ENCODE measurements at places on chromosomes 3 and 15.

GRCh38 chr15:55124616-55125015, 72.1 kb downstream of the RSL24D1 start:
- DNase-seq: no peak

DNA sequence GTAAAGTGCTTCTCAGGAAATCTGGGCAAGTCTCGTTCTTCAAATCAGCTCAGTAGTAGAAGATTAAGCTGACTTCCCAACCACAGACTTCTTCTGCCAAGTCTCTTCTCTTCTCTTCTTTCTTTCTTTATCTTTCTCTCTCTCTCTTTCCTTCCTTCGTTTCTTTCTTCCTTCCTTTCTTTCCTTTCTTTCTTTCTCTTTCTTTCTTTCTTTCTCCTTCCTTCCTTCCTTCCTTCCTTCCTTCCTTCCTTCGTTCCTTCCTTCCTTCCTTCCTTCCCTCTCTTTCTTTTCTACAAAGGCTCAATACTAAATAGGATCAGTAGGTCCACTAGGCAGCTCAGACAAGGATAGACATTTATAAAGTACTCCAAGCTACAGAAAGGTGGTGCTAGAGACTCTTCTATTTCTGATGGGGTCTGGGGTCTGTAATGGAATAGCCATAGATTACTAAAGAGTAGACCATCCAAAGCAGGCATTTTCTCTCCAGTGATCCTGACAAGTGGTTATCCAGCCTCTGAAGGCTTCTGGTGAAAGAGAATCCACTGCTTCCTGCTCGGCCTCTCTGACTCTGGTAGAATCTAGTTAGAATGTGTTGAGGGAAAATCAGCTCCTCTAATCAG, 100.8 kb downstream of the TPRG1 start:
- peak; percentile 32 for DNase-seq

DNA sequence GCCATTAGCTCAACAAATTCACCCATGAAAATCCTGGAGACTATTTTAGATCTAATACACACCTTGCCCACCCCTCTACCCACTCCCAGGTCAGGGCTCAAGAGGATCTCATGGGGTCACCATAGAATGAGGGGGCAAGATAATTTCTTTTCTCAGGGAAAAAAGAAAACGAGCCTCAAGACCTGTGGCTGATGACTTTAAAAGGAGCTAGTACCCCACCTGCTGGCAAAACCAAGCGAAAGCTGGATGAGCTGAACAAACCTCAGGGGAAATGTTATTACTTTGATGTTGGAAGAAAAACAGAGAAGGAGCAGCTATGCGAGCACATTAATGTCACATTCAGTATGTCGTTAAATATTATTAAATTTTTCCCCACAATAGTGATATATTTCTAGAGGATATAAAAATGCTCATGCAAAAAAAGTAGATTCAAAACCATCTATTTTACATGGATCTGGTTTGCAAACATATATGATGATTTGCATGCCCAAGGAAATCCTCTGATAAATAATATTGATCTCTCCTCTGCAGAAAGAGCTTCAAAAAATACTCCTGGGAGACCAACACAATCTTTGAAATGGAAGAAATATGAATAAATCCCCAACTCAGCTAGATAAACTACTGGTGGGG, 37.7 kb downstream of the PLD1 start:
- DNase-seq: peak; percentile 73

DNA sequence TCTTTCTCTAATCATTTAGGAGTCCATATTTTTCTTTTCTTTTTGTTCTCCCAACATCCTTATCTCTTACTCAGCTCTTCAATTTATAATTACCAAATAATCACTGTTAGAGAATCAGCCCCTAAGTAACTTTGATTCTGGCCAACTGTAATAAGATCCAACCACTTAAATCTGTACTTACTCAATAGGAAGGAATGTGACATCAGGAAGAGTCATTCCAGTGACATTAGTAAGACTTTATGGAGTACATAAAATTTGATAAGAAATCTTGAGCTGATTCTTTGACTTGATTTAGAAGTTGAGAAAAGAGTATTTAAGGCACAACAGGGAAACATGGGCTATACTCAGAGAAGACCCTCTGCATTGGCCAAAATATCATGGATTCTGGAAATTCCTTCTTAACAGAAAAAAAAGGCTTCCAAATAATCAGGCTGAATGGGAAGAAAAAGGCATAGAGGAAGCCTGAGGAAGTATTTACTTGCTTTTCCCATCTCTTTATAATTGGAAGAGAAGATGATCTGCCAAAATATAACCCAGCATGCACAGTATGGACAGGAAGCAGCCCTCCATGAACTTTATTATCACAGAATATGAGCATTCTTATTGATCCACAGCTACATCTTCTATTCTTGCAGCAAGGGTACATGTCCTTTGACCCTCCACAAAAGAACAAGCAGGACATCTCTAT, 289.7 kb upstream of the TPRG1 start:
- DNase-seq: peak; percentile 96

- DNase-seq: peak; percentile 91
Measured at GRCh38 chr3:142958707-142959106, 4.8 kb downstream of the PAQR9 start.

DNA sequence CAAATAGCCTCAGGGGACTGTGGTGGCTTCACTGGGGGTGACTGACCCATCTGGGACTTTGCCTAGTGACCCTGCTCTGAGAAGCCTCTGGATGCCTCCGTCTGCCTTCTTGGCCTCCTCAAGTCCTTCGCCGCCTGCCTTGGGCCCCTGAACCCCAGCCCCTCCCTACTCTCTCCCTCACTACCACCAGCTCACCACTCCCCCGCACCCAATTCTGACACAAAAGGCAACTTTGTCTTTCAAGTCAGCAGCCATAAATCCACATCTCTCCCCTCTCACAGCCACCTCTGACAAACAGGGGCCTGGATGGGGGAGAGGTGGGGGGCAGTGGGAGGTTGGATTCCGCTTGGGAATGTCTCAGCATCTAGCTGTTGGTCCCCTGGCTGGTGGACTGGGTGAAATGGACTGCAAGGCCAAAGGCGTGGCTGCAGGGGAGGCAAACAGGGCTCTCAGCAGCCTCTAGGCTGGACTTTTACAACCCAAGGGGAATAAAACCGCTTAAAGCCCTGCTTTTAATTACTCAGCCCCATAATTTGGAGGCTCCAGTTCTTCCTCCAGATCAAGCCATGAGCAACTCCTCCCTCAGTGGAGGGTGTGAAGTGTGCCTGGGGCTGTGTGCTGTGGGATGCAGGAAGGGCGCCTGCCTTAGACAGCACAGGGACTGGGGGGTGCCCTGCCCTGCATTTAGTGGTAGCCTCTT, 33.4 kb downstream of the IGDCC3 start:
- DNase-seq: no peak

GRCh38 chr3:179147514-179147872, 664 bp upstream of the PIK3CA start:
- no peak for DNase-seq

- no peak for DNase-seq
Measured at GRCh38 chr3:156459434-156459833, 95.5 kb downstream of the SSR3 start.

DNA sequence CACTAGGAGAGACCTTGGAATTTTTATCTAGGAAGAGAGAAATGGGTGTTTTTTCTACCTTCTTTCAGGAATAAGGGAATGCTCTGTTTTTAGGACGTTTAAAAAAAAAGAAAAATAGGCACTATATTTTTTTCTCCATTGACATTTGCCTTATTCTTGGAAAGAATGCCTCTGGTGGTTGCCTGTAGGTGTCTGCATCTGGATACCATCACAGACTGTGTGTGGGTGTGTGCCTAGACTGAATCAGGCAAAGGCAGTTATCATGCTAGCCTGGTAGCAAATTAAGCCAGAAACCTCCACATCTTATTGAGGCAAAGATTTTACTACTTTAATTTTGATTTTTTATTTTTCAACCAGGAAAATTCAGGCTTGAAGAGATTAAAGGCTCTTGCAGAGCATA, 513.6 kb upstream of the KCNMB2 start:
- DNase-seq: no peak

GRCh38 chr3:119700269-119700919, 2.4 kb upstream of the CFAP91 start:
- DNase-seq: peak; percentile 72

DNA sequence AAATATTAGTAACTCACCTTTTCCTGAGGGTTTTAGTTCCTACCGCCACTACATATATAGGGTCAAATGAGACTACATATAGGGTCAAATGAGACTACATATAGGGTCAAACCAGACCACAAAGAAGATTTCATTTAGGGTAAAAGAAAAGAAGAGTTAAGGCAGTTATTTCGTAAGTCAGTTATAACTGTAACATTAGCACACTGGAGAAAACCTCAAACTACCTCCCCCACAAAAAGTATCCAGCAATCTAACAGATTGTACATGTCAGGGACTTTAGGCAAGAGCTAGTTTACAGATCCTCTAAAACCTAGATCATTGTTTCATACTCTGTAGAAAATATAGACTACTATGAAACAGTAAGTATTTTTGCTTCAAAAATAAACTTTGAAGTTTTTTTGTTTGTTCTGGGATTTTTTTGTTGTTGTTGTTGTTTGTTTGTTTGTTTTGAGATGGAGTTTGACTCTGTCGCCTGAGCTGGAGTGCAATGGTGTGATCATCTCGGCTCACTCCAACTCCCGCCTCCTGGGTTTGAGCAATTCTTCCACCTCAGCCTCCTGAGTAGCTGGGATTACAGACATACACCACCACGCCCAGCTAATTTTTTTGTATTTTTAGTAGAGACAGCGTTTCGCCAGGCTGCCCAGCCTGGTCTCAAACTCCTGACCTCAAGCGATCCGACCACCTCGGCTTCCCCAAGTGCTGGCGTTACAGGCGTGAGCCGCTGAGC, 92.4 kb upstream of the CGNL1 start:
- no peak for DNase-seq

DNA sequence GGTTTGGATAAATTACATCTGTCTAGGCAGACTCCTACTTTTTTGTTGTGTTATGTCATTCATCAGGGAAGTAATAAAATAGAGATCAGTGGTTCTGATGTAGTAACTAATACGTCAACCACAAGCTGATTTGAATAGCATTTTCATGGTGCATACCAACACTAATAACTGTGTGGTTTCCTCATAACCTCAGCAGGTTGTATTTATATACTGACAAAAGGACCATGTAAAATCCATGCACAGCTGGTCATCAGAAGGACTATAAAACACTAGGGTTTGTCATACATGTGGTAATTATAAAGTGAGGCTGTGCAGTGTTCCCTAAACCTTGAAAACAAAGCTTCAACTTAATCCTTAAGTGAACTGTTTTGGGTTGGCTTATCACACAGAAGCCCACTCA, 216.8 kb upstream of the RBMS3 start:
- peak; percentile 79 for DNase-seq

DNA sequence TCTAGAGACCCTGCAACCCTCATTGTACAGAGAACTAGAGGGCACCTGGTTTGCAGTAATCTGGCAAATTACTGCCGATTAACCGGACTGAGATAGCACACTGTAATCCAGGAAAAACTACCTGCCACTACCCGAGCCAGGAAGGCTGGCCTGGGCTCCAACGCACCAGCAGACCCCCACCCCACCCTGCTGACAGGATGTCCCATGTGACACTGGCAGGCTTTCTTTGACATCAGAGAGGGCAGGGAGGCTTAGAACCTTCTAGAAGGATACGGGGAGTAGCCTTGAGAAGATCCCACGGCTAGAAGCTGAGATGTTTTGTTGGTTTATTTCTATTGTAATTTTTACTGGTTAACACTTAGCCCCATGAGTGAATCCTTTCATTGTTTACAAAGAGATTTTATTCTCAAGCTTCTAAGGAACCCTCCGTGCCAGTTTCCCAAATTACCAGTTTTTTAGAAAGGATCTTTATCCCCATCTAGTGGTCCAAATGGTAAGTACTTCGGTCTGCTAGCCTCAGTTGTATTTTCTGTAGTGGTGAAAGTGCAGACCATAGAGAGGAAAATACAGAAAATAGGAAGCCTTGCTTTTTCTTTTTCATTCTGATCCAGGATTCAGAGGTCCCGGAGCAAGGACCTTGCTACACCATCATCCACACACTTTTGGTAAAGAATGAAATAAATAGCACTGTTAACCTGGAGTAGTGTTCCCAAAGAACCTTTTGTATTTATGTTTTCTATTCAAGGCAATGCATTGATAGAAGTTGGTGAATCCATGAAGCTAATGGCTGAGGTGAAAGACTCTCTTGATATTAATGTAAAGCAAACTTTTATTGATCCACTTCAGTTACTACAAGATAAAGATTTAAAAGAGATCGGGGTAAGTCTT, 81.9 kb upstream of the ADAMTSL3 start:
- DNase-seq: peak; percentile 16

- DNase-seq: no peak
Measured at GRCh38 chr3:64895106-64895990, 207.5 kb upstream of the ADAMTS9 start.

DNA sequence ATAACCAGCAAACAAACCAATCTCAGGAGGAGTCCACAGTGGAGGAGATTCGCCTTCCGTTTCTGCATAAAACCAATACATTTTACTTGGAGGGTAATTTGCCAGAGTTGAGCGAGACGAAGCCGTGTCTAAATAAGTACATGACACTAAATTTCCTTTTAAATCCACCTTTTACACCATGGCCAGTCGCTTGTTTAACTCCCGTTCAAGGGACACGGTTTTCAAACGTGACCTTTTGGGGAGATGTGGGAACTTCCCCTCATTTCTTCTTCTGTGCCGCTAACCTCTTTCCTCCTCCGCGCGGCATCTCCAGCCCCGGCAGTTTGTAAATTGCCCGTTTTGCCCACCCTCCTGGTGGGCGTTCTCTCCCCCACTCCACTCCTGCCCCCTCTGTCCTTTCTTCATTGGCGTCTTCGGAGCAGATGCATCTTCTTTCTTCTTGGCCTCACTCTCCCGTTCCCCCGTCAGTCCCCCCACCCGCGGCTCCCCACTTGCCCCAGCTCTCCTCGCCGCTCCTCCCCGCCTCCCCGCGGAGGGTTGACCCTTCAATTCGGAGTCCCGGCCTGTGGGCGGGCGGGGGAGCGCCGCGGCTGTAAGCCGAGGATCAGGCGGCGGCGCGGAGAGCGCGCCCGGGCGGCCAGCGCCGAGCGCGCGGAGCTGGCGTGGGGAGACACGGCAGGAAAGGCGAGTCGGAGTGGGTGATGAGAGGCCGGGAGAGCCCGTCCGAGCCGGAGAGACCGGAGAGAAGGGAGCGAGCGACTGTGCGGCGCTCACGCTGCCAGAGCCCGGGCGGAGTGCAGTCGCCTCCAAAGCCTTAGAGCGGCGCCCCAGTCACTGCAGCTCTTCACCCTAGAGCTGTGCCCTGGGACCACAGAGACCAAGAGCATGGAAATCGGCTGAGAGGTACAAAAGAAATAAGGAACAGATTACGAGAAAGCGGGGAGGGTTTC, at the start of gene NLGN1:
NLGN1 (plus strand) TSS at position 584 of the 950 bp plus-strand sequence.
- peak; percentile 76 for DNase-seq

Measured in M059J (cell line).